ENCODE measurements at places on chromosomes 5 and 9.

DNA sequence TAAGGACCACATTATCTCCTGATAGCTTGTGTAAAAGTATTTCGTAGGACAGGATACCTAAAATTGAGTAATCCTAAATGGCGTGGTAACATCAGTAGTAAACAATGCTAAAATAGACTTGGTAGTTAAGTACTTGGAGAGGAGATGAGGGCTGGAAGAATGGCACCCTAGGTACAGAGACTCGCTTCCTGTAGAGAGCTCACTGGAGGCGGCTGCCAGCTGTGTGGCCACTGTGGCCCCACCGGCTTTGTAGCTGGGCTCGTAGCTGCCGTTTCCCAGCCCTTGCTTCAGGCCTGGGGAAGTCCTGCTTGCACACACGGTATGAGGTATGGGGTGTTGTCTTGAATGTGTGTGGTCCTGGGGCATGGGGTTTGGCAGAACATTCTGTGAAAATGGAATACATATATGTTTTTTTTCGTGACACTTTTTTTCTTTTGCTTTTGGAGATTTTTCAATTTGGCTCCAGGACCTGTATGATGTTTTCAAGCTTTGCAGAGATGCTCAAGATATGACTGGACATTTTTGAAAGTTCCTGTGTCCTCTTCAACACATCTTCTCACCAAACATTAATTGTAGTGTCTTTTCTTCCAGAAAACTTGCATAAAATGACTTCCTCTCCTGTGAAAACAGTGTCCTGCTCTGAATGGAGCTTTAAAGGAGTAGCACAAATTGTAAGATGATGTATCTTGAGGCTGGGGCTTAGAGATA lies 58.0 kb downstream of the RCL1 start:
- no peak for DNase-seq

- DNase-seq = no peak
These were observed 26.3 kb upstream of the FAT2 start for GRCh38 chr5:151617383-151617840.

GRCh38 chr5:69512740-69513260 lies 20.2 kb downstream of the OCLN start:
- DNase-seq = no peak

- no peak for DNase-seq
These were observed 97.6 kb downstream of the PRELID2 start for GRCh38 chr5:145737578-145737977.

GRCh38 chr9:28899267-28899666 lies 1326.0 kb upstream of the C9orf72 start:
- no peak for DNase-seq

DNA sequence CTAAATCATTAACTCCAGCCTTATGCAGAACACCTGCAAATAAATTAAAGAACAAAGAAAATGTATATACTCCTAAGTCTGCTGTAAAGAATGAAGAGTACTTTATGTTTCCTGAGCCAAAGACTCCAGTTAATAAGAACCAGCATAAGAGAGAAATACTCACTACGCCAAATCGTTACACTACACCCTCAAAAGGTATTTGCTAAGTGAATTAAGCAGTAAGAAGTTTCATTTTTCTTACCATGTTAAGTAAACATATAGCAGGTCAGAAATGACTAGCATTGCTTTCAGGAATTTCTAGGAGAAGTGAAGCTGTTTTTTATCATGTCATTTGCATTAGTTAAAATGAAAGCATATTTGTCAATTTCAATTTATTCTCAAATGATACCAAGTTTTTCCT lies 92.7 kb downstream of the MELK start:
- DNase-seq = no peak

DNA sequence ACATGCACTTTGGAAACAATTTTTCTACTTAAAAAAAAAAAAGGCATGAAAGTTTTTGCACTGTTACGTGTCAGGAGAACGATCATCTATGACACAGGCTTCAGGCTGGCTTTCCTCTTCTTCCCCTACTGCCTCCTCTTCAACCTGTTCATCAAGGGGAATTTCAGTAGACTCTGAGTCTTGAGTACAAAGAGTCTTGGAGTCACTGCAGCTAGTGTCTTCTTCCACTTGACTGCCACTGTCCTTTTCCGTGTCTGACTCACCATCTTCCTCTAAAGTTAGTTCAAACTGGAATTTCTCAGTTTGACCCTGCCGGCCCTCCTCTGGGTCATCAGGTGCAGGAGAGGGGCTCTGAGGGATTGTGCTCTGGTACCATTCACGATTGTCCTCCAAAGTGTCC lies 391.7 kb downstream of the RAB3C start:
- no peak for DNase-seq

DNA sequence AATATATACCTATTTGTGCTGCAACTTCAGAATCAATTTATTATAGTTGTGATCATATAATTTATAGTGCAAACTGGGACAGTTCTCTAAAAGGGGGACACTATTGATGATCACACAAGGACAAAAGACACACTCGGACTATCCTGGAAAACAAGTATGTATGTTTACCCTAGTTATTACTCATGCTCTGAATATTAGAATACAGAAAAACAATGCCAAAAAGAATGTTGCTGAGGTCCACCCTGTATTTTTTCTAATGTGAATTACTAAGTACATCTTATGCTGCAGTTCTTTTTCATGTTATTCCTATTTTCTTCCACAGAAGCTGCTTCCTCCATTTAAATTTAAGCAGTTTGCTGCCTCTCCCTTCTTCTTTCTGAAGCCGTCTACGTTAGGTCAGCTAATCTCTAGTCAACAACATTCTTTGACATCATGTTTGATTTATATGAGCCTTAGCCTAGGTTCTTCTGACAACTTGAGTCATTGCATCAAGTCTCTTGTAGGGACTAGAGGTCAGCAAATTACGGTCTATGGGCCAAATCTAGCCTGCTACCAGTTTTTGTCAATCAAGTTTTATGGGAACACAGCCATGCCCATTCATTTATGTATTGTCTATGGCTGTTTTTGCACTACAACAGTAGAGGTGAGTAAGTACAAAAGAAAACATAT lies 40.1 kb upstream of the PPP3R2 start:
- DNase-seq = no peak

GRCh38 chr5:51892680-51893079 lies 509.4 kb downstream of the ISL1 start:
- DNase-seq = no peak

DNA sequence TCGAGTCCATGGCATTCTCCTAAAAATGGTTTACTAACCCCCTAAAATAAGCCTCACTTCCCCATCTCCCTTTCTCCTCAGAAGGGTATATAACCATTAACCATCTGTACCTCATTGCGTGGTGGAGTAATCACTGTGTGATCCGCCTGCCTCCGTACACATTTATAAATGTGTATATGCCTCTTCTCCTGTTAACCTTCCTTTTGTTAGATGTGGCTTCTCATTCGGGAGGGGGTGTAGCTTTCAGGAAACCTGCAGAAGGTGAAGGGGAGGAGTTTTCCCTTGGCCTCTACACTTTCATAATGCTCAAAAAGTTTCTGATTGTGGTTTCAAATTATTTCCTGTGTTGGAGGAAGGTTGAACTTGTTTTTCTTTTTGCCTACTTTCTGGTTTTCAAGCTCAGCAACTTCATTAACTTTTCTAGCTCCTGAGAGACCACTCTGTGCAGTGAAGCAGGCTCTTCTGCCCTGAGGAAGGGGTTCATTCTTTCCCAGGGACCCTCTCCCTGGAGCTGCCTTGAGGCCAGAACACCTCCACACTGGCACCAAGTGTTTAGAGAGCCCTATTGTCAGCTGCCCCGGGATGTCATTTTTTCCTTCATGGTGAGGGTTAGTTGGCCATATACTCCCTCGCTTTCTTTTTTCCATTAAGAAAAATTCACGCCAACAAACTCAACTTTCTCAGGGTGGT lies 46.9 kb downstream of the RASGRF2 start:
- DNase-seq = no peak

All from esophagus squamous epithelium (tissue), 5 donors.